Activated CD8-positive, alpha-beta T cell treated with anti-CD3 and anti-CD28 coated beads, Interleukin-2, amount 10 ng/mL, durations not matched to agents 7 days and 5 days (primary cell): ENCODE measurements at places on chromosomes 13 and 19. TPM values are rescaled to one million over a fixed set of nuclear protein-coding genes. Genes with fewer than 3 reads are reported as not detected.

- H3K27me3 ChIP-seq, result no peaks in the 10 kb centered on the region
- DNase-seq, result peak; percentile 56
- peak overlapping the region; percentile 79 for H3K27ac ChIP-seq
- H3K4me1 ChIP-seq, result peaks cover 55% of the 10 kb centered on the region
Observed at GRCh38 chr19:45443462-45444317, 20.0 kb upstream of the ERCC1 start.

GRCh38 chr13:34628209-34628682 lies 313.8 kb upstream of the NBEA start:
- no peaks in the 10 kb centered on the region for H3K36me3 ChIP-seq
- DNase-seq, result no peak
- no peak overlapping the region for H3K27ac ChIP-seq
- H3K4me1 ChIP-seq, result no peaks in the 10 kb centered on the region
- no peak overlapping the region for H3K4me3 ChIP-seq

DNA sequence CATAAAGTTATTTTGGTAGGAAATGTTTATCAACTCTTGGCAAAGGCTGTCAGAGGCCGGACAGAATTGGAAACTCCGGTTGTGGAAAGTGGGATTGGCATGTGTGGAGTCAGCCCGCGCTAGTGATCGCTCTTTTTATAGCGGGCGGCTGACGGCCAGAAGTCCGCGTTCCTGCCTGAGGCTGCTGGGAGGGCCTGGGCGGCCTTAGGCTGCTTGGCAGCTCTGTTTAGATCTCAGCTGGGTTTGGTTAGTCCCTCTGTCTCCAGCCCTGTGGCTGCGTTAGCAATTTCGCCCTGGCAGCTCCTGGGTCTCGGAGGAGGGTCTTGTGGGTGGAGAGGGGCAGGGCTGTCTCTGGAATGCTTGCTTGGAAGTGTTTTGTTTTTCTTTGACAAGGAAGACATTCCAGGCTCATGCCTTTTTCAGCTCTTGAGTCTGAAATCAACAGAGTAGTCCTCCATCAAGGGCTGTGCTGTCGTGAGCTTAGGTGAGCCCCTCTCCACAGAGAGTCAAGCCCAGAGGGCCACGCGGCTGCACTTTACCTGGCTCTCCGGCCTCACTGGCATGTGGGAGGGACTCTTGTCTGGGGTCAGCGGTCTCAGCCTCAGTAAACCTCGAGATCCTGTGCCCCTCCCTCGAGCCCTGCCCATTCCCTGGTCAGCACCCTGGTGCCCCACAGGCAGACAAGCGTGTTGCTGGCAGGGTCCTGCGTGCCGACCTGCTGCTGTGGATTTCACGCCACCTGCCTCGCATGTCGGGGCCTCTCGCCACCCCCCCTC lies 22.5 kb downstream of the DOT1L start:
- peaks cover 24% of the 10 kb centered on the region for H3K36me3 ChIP-seq
- H3K4me1 ChIP-seq, result peaks cover 5% of the 10 kb centered on the region
- no peak overlapping the region for H3K27ac ChIP-seq
- H3K4me3 ChIP-seq, result no peak overlapping the region
- no peaks in the 10 kb centered on the region for H3K27me3 ChIP-seq

DNA sequence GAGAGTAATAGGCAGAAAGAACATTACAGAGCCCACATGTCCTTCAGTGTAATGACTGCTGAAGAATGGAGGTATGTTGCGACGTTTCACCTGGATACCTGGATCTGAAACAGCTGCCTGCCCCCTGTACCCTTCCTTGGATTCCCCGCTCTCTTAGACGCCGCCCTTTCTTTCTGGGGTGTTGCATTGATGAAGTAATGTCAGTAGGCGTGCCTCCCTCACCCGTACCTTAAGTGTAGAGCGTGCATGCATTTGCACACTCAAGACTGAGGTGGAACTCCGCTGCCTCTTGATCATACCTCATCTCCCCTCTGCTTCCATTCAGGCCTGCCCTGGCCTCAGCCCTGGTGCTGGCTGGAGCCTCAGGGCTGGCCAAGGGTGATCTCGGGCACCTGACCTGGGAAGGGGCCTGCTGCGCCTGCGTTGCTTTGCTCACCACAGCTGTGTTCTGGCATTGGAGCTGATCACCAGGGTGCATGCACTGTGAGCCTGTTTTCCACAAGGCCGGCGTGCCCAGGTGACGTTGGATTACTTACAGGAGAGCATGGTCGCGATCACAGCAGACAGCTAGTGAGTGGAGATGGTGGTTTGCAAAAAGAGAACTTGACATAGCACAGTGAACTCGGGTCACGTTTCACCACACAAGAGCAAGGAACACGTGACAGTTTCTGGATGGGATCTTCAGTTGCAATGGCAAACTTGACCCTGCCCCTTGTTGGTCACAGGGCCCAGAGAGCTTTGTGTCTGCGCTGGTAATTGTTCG lies 99.0 kb downstream of the ARHGEF7 start:
- H3K27me3 ChIP-seq, result no peaks in the 10 kb centered on the region
- H3K4me3 ChIP-seq, result no peak overlapping the region
- peaks cover 15% of the 10 kb centered on the region for H3K36me3 ChIP-seq
- peaks cover 6% of the 10 kb centered on the region for H3K4me1 ChIP-seq

DNA sequence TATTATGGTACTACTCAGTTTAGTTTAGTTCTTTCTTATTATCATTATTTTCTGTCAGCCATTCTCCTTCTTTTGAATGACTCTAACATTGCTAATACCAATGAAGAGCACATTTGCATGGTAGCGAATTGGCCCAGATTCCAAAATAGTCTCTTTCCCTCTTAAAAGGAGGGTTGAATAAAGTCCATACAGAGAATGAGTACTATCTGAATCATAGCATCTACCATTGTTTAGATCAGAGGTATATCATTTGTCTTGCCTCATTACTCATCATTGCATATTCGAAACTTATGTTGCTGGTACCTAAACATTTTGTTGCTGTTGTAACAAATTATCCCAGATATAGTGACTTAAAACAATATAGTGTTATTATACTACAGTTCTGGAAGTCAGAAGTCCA lies 1235.3 kb upstream of the ATXN8OS start:
- no peaks in the 10 kb centered on the region for H3K36me3 ChIP-seq
- no peak overlapping the region for H3K4me3 ChIP-seq
- H3K27ac ChIP-seq, result no peak overlapping the region
- no peaks in the 10 kb centered on the region for H3K4me1 ChIP-seq
- H3K27me3 ChIP-seq, result no peaks in the 10 kb centered on the region

- peaks cover 37% of the 10 kb centered on the region for H3K4me1 ChIP-seq
- H3K36me3 ChIP-seq, result peaks cover 14% of the 10 kb centered on the region
- no peaks in the 10 kb centered on the region for H3K27me3 ChIP-seq
- H3K4me3 ChIP-seq, result peak overlapping the region; percentile 73
- peak; percentile 79 for DNase-seq
- H3K27ac ChIP-seq, result peak overlapping the region; percentile 95
Observed at GRCh38 chr19:11324079-11324661, 15.3 kb downstream of the RAB3D start.

- peaks cover 29% of the 10 kb centered on the region for H3K4me1 ChIP-seq
- H3K27ac ChIP-seq, result peak overlapping the region; percentile 92
- H3K27me3 ChIP-seq, result no peaks in the 10 kb centered on the region
- peaks cover 78% of the 10 kb centered on the region for H3K36me3 ChIP-seq
Observed at GRCh38 chr19:19670070-19670551, 1.5 kb downstream of the ZNF101 start.

GRCh38 chr13:107241381-107241780 lies 673.4 kb upstream of the ARGLU1 start:
- no peaks in the 10 kb centered on the region for H3K4me1 ChIP-seq
- no peak overlapping the region for H3K27ac ChIP-seq
- DNase-seq, result no peak
- H3K4me3 ChIP-seq, result no peak overlapping the region
- H3K27me3 ChIP-seq, result no peaks in the 10 kb centered on the region

Gene CCL25
- total RNA-seq, result 10.0 TPM

Gene MISP3
- total RNA-seq, result 1.1 TPM

Gene DIAPH3
- total RNA-seq, result 26.8 TPM

Gene PGLYRP1
- not detected for total RNA-seq
